ENCODE measurements at places on chromosomes 5 and 9.
A peak's percentile ranks its signal among the peaks of the same experiment; 100 is the strongest.

- DNase-seq: no peak
Observed at GRCh38 chr5:11777096-11777495, 127.2 kb downstream of the CTNND2 start.

DNA sequence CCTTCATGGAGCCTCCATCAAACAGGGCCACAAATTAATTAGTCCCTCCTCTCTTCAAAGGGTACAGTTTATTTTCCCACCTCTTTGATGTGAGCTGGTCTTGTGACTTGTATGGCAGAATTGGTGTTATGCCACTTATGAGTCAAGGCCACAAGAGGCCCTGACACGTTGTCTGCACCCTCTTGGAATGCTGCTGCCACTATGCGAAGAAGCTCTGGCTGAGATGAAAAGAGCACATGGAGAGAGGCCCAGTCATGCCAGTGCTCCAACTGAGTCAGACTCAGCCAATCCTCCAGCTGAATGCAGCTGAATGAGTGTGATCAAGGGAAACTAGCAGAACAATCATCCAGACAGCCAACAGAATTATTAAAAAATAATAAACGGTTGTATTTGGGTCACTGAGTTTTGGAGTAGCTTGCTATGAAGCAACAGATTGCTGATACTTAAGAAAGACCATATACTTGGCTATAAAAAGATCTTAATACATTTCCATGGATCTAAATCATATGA lies 128.3 kb downstream of the MARCHF11 start:
- DNase-seq: no peak

- DNase-seq: no peak
Observed at GRCh38 chr9:17905366-17905765, 326.5 kb downstream of the SH3GL2 start.

DNA sequence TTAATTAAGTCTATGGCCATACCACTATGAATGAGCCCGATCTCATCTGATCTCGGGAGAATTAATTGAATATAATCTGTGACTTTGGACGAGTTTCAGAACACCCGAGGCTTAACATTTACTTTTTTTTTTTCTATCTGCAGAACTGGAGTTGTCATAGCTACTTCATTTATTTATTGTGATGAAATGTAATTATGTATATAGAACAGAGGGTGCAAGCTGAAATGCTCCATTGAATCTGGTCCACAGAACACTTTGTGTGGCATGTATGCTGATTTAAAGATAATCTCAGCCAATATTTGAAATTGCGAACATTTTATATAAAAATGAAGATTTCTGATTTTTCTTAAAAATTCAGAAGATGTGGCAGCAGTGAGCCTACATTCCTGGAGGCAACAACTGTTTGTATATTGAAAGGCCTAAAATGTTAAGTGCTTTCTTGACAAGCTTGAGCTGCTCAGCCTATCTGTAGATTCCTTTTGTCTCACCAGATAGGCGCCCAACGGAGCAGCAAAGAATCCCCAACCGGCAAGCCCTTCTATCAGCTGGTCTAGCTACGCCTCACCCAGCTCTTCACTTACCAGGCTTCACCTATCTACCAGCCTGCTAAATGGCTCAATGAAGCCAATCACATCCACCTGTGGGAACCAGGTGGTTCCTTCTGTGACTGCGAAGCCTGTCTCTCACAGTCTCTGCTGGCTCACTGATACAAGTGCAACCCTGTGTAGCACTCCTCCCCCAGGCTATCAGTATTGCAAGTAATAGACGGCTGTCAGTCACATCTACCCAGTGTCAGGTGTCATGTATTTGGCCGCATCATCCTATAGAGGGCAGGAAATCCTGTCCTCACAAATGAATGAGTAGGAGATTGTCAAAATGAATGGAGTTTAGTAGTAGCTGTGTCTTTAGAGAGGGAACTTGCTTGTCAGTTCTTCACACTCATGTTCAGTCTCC lies 170.6 kb upstream of the MRPS30 start:
- no peak for DNase-seq

GRCh38 chr9:68533678-68534077 lies 7.0 kb downstream of the TMEM252 start:
- DNase-seq: no peak

- no peak for DNase-seq
Observed at GRCh38 chr9:116482740-116483139, 204.4 kb upstream of the TRIM32 start.

GRCh38 chr5:160837749-160838593 lies 14.0 kb downstream of the ATP10B start:
- DNase-seq: no peak

DNA sequence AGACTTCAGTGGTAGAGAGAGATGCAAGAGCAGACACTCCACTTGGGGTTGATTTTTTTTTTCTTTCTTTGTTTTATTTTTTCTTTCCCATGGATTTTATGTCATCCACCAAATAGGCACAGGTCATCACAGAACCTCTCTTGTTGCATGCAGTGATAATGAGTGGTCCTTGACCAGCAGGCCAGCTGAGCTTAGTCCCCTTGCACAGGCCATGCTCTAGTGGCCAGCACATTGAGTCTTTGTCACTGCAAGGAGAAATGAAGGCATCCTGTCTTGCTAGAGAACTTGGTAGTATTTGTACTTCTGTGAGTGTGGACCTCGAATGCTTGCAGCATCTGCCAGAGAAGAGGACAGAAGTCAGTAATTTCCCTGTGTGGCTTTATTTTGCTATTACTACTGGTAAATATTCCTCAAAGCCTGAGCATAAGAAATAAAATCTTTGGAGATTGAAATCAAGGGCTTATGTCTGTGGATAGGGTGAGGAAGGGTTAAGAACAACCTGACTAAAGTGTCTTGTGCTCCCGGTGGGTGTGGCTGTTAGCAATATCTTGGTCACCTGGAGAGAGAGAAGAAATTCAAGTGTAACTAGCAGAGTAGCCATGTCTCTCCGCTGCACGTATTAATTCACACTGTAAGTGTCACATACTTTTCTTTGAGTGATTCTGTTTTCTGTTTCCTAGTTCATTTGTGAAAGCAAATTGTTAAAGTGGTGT lies 45.3 kb upstream of the NCS1 start:
- DNase-seq: no peak

- DNase-seq: no peak
Observed at GRCh38 chr5:24642022-24642421, 2.8 kb downstream of the CDH10 start.

DNA sequence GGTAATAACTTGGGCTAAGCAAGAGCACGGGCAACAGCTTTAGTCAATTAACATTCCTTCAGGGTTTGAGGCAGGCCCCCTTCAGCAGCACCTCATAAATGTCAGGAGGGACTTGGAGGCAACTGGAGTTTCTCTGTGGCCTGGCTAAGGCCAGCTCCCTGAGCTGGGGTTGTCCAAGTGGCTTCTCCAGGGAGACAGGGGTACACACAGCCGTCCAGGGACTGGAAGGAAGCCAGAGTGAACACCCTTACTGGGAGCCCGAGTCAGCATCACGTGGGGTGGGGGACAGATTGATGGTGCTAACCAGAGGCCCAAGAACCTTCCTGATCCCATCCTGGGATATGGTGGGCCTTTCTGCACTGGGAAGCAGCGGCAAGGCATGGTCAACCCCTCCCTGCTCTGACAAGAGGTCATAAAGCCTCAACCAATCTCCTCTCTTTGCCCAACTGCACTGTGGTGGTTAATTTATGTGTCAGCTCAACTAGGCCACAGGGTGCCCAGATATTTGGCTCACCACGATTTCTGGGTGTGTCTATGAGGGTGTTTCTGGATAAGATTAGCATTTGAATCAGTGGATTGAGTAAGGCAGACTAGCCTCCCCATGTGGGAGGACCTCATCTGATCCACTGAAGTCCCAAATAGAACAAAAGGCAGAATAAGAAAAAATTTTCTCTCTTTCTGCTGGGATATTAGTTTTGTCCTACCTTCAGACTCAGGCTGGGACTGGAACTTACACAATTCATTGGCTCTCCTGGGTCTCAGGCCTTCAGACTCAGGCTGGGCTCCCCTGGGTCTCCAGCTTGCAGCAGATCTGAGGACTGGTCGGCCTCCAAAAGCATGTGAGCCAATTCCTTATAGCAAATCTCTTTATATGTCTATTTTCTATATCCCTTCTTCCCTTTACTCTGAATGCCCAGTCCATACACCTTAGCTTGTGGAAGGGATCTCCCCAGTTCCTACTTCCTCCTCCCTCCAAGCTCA lies 127.2 kb upstream of the LARP1 start:
- no peak for DNase-seq

- no peak for DNase-seq
Observed at GRCh38 chr9:32574858-32575257, 1.9 kb upstream of the NDUFB6 start.

DNA sequence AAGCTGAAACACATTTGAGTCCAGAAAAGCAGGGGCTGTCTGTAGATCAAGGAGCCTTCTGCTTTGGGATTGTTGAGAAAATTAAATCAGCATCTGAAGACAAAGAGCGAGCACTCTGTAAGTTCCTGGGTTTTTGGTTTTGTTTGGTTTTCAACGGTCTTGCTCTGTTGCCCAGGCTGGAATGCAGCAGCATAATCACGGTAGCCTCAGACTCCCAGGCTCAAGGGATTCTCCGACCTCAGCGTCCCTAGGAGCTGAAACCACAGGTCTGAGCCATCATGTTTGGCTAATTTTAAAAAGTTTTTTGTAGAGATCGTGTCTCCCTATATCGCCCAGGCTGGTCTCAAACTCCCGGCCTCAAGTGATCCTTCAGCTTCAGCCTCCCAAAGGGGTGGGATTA lies 266.5 kb upstream of the ADAMTS16 start:
- DNase-seq: no peak

DNA sequence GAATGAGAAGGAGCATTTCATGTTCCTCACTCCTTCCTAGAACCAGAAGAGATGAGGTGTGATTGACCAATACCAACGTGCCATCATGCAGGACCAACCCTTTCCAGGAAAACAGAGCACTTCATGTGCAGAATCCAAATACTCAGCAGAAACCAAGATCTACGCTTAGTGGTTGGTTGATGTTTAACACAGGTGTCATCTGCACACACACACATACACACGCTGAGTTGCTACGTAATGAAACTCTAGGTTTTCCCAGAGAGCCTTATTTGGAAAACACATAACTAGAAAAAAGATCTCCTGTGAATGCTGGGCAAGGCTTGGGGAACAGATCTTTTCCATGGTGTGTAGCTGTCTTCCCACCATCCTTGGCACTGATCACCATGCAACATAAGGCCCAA lies 21.1 kb upstream of the ZNF622 start:
- DNase-seq: no peak

DNA sequence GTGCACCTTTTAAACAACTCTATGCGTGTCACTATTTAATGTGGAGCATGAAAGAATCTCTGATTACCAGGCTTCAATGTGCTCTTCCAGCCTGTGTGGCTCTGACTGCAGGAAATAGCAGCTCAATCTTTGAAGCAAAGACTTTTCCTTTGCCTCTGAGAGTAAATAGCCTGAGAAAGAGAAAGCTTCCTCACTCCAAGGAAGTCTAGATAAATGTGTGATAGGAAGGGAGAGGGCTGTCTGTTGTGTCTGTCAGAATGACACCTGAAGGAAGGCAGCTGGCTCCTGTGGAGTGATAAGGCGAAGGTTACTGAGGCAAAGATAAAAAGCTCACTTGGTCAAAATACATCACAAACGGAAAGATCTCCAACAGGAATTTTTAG lies 205.3 kb upstream of the HAPLN1 start:
- no peak for DNase-seq

DNA sequence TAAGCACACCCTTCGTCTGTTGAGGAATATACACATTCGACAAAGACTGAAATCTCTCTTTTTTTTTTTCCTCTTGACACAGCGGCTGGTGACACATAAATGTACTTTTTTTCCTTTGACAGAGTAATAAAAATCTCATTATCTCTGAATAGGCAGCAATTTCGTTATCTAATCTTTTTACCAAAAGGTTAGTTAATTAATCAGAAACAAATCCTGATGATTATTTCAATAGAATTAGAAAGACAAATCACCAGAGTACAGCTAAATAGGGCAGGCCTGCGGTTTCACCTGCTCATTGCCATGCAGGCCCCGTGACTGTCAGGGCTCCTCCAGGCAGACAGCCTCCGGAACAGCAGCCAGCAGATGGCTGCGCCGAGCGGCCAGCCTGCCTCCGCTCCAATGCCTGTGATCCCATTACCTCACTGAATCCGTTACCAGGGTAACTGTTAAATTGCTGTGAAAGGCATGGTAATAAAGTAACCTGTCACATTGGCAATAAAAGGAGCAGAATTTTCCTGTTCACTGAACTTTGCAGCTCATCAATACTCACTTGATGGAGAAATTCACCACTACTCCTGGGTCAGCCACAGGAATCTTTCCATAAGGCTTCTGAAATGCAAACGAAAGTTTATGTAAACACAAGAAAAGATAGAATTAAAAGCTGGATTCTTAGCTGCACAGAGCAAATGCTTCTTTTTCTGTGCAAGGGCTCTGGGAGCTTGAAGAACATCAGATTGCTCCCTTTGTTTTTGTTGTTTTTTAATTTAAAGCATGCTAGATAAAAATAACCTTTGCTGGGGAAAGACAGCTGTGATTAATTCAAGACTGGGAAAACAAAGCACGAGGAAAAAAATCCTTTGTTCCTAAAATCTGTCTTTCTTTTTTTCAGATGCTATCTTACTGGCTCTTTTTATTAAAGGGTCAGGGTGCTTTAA lies 666.4 kb upstream of the ZNF608 start:
- no peak for DNase-seq

GRCh38 chr5:154467655-154468354 lies 10.2 kb downstream of the HAND1 start:
- peak; percentile 79 for DNase-seq

DNA sequence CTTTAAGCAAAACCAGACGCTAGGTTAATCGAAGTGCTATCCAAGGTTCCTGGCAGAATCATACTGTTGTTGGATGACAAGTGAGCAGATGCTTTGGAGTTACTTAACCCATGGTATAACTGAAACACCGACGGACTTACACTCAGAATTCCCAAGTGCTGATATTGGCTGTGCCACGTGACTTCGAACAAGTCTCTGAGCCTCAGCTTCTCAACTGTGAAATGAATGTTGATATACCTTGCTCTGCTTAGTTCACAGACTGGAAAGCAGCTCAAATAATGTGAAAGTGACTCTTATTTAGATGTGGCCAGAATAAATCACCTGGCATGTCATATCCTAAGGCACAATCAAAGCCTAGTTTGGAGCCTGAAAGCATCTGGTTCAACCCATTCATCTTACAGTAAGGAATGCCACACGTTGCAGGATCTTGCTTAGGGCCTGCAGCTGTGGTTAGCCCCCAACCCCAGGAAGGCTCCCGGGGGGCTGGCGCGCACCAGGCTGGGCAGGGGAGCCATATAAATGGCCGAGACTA lies 759 bp downstream of the GEMIN5 start:
- no peak for DNase-seq

GRCh38 chr5:156879665-156880285 lies 29.7 kb downstream of the PPP1R2B start:
- DNase-seq: no peak
